ENCODE measurements at places on chromosomes 11 and 22. TPM values are rescaled to one million over a fixed set of nuclear protein-coding genes. Genes with fewer than 3 reads are reported as not detected.

ZNRF3 gene
- 7.4 TPM for total RNA-seq

FBXO3 gene
- total RNA-seq = 64.8 TPM

MFNG gene
- total RNA-seq = 6.7 TPM

OR6T1 gene
- not detected for total RNA-seq

SLC1A2 gene
- 17.9 TPM for total RNA-seq

TRIM29 gene
- 32.3 TPM for total RNA-seq

OR52I1 gene
- total RNA-seq = not detected

CSRP3 gene
- total RNA-seq = 24.0 TPM

KCNQ1OT1 gene
- 24.7 TPM for total RNA-seq

SCGB1D2 gene
- total RNA-seq = not detected

SPON1 gene
- 131 TPM for total RNA-seq

DNA sequence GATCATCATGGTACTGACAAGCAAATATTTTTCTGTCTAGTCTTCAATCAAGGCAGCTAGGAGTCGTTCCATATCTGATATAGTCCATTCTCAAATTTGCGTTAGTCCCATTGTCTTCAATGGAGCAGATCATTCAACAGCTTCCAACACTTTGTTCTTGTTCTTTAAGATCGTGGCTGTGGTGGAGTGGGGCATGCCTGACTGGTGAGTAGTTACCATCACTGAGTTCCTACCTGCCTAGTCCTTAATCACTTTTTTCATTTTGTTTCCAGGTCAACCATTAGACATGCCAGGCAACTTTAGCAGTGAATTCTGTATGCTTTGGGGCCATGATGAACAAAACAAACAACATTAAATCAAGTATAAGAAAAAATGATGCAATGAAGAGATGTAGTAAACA, 693.1 kb upstream of the KIRREL3 start:
- DNase-seq = no peak

- no peak for DNase-seq
Observed at GRCh38 chr11:9158898-9159391, 67.5 kb upstream of the SCUBE2 start.

- DNase-seq = no peak
Observed at GRCh38 chr11:69240332-69241074, 53.5 kb upstream of the MYEOV start.

- no peak for DNase-seq
Observed at GRCh38 chr11:8333376-8333775, 69.7 kb upstream of the LMO1 start.

- no peak for DNase-seq
Observed at GRCh38 chr11:113316256-113316655, 1.9 kb downstream of the TTC12 start.

- DNase-seq = no peak
Observed at GRCh38 chr11:117528097-117528721, 200.6 kb downstream of the CEP164 start.

GRCh38 chr11:1125803-1126202, 31.9 kb upstream of the MUC5AC start:
- no peak for DNase-seq

GRCh38 chr11:121842192-121842585, 273.8 kb downstream of the BLID start:
- no peak for DNase-seq

DNA sequence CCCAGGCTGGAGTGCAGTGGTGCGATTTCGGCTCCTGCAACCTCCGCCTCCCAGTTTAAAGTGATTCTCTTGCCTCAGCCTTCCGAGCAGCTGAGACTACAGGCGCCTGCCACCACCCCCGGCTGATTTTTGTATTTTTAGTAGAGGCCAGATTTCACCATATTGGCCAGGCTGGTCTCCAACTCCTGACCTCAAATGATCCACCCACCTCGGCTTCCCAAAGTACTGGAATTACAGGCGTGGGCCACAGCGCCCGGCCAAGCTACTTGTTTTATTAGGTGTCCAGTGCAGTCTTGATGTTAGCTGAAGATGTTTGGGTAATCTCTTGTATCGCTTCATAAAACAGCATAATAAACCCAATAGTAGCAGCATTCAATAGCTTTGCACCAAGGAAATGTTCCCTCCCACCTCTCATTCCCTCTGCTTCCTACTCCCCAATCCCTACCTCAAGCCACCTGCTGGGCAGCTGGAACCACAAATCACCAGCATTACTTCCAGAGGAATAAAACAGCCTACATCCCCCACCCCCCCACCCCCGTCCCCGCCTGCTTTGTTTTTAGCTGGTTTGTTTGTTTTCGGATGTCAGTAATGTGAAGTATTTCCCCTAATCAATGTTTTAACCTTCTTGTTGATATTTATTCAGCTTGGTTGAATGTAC, 11.0 kb upstream of the GRIK4 start:
- DNase-seq = no peak

GRCh38 chr22:41094041-41094593, 1.7 kb downstream of the EP300 start:
- DNase-seq = no peak

GRCh38 chr11:76203131-76203925, 3.0 kb downstream of the WNT11 start:
- DNase-seq = no peak

DNA sequence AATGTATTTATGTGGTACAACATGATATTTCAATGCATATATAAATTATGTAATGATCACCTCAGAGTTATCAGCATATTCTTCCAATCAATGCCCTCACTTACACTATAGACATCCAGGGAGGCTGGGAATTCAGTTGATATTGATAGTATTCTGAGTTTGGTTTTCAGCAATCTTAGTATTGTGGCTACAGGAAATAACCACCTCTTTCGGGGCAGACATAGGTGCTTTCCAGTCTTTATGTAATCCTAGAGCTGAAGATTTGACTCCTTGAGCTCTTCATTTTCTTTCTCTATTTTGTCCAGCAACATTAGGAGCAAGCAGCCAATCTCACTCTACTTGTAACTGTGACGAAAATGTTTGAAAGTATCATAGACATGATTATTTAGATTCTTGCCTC, 712.7 kb upstream of the KIRREL3 start:
- DNase-seq = no peak

DNA sequence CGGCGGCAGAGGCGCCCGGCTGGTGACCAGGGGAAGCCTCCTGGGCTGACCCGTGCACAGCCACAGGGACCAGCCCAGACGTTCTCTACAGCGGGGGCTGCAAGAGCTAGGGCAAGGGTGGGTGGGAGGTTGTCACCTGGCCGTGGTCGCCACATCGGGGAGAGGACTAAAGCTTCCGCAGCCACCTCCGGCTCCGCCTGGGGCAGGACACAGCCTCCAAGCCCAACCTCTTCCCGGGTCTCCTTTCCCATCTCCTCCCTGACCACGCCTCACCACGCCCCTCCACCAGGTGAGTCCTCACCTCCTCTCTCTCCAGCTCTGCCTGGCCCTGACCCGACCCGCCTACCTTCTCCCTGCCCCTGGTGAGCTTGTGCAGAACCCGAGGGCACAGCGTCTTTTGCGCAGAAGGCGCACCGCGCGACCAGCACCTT, 75.9 kb upstream of the LMO1 start:
- DNase-seq = no peak

DNA sequence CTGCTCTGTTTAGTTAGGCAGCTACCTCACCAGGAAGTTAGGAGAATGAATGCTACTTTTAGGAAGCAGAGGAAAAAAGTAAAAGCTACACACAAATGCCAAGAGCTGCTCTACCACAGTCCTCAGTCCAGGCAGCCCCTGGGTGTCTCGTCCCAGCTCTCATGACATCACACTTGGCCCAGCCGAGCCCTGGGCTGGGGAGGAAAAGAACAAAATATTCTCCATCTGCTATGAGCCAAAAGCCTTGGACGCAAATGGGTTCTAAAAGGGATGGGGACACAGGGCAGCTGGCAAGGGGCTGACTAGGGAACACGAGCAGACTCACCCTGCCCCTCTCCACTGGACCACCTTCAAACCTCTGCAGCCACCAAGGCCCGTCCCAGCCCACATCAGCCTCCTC, 26.1 kb downstream of the TMEM184B start:
- DNase-seq = no peak

GRCh38 chr11:74952752-74953151, 3.7 kb downstream of the SPCS2 start:
- no peak for DNase-seq

- DNase-seq = no peak
Observed at GRCh38 chr22:44625981-44626687, 75.9 kb upstream of the PRR5 start.

GRCh38 chr22:25563761-25564319, 635 bp upstream of the GRK3 start:
- DNase-seq = no peak

DNA sequence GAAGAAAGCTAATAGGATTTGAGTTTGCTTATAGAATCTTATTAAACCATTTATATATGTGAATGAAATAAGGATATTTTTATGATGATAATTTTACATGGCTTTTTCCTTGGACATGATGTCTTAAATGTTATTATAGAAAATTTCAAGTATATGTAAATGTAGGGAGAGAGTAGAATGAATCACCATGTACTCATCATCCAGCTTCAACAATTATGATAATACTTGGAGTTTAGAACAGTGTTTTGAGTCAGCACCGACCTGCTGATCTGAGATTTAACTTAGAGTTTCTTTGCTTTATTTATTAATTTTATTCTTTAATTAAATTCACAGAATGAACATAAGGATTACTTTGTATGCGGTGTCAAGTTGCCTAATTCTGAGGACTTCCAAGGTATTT, 193.5 kb downstream of the UVRAG start:
- DNase-seq = no peak

- DNase-seq = no peak
Observed at GRCh38 chr11:61679296-61679695, 895 bp upstream of the DAGLA start.

- DNase-seq = no peak
Observed at GRCh38 chr11:9380773-9381172, 3.7 kb upstream of the IPO7 start.

DNA sequence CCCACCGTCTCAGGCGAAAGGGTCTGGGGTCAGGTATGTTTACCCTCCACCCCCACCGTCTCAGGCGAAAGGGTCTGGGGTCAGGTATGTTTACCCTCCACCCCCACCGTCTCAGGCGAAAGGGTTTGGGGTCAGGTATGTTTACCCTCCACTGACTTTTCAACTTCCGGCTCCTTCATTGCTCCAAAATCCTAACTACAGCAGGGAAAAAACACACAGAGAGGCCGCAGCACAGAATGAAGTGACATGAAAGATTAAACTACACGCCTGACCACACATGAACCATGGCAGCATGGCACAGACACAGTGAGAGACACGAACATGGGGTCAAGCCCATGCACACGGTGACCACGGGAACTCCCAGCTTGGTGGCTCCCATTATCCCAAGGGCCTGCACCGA, 634.9 kb upstream of the B3GAT1 start:
- DNase-seq = no peak

GRCh38 chr11:32464078-32464477, 28.7 kb upstream of the WT1 start:
- DNase-seq = no peak

DNA sequence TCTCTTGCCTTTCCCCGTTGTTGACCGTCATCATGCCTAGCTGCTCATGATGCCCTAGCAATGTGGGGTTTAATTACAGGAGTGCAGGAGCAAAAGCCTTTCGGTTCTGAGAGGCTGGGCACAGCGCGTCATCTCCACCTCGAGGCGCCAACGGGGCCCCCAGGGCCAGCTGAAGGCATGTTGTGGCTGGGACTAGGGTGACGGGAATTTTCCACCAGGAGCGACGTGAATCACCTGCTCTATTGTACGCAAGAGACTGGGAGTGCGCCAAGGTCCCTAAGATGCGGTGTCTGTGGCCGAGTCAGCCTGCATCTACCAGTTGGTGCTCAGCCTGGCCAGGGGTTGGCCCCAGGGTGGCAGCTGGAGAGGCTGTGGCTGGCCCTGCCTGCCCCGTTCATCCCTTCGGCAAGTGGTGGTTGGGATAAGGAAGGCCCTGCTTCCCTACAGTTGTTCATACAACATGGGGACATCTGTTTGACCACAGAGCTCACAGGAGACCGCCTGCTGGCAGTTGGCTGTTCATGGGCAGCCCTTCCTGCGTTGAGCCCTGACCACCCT, 1175.6 kb downstream of the BRD1 start:
- DNase-seq = no peak

DNA sequence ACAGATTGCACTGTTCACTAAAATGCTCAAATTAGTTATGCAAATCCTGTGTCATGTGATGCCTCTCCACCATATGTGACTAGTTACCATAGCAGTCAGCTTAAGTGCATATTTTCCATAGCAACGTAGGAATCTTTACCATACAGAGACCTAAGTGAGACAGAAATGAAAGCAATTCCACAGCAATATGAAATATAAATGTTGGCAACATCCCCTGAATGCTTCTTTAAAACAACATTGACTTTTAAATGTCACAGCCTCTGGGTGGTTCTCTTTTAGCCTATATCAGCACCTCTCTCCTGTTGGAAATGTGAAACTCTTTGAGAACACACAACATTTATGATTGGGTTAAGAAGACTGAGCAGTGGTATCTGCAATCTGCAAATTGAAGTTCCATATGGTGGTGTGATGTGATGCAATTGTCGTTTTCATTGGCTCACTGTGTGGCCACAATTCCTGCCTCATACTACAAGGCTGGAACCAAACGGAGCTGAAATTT, 814.6 kb downstream of the DLG2 start:
- no peak for DNase-seq

DNA sequence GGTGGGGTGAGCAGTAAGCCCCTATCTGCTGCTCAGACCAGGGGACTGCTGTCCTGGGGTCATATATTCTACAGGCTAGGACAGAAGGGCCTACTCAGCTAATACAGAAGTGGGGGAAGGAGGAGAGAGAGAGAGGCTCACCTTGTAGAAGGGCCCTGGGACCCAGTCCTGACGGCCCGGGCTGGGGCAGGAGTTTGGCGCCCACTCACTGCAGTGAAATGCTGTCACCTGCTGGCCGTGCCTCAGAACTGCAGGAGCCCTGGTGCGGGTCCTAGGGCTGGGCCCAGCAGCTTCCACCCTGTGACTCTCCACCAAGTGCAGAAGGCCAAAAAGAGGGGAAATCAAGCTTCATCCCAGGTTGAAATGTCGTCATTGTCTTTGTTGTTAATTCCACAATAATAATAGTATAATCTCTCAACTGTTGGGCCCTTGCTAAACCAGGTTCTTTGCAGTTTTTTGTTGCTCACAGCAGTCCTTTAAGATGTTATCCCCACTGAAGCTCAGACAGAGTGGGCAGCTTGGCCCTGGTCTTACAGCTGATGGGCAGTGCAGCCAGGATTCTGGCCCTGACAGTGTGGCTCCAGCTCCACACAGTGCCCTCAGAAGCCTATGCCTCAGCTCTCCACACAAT, 29.6 kb downstream of the TRIM29 start:
- DNase-seq = no peak

DNA sequence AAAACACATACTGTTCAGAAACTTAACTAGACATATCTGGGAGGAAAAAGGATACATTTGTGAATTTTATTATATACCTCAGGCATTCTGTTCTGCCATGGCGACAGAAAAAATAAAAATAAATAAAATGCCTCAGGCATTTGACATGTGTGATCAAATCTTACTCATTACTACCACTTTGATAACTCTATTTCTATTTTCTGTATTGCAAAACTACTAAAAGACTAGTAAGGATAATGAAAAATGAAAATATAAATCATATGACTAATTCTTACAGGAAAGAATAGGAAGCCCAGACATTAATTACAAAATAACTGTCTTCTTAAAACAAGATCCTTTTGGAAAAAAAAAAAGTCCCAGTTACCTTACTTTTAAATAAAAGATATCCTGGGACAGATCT, 5.3 kb downstream of the PICALM start:
- DNase-seq = no peak

- DNase-seq = peak; percentile 89
Observed at GRCh38 chr22:27581688-27582087, 219.9 kb downstream of the MN1 start.

All from urinary bladder (tissue), 4 donors.